ENCODE measurements at places on chromosomes 7 and 10.

- no peak for DNase-seq
These were observed 14.9 kb downstream of the CAMK2G start for GRCh38 chr10:73859428-73859783.

GRCh38 chr7:31602041-31602625 lies 84.9 kb upstream of the PPP1R17 start:
- DNase-seq, result no peak

DNA sequence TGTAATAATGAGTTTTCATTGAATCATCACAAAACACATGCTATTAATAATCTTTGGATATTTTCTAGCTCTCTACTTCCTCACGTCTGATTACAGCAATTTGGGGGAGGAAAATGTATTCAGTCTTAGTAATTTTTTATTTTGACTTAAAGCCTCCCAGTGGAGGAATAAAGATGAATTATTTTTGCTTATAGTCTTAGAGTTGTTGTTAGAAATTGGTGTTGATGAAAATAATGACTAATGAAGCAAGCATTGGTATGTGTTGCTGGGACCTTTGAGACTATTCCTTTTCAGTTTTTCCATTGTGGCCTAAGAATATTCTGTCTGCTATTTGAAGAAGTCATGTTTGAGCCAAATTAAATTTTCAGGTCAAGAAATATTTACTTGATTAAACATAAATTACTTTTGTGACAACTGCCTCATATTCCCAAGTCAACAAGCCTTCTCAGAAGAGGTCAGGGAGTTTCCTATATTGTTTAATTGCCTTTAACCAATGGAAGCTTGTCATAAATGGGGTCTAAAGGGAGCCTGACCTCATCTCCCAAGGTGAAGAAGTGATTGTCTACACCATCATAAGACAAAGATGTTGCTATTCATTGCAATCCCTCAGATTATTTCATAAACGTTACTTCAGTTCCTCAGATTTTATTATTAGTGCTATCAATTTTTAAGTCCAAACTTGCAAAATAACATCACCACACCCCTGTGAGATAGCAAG lies 90.0 kb downstream of the ST7 start:
- no peak for DNase-seq

- DNase-seq, result no peak
These were observed 13.0 kb upstream of the NDUFA5 start for GRCh38 chr7:123570390-123571182.

DNA sequence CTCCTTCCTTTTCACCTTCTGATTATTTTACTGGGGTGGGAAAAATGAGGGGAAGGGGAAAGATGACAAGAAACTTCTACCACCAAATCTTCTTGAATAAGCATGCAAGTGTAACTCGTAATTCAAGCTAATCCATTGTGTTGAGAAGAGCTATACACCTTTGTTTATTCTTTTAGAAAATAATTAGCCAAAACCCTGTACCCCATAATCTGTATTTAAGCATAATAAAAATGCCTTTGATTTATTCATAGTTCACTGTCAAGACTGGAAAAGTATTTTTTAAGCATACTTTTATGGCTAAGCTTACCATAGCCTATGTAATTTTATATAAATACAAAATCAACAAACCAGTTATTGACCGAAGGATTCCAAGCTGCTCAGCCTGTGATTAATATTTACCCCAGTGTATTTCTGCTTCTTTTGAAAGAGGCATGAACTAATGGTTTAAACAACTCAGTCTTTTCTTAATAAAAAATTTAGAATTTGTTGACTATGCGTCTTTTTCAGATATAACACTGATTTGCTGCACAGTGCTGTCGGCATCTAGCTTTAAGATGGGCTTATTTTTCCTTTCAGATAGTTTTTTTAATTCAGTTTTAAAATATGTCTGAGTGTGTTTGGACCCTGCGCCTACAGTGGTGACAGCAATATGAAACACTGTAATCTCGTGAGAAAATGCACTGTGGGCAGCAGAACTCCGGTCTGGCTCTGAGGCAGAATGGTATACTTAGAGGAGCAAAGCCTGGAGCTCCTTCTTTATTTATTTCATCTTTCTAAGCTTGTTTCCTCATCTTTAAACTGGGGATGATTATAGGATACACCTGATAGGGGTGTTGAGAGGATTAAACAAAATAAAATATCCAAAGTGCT lies 238.8 kb upstream of the LRGUK start:
- DNase-seq, result no peak

All from cortex of kidney (tissue), 1 donor.